ENCODE measurements at places on chromosomes 2 and 18. TPM values are rescaled to one million over a fixed set of nuclear protein-coding genes. Genes with fewer than 3 reads are reported as not detected.

GRCh38 chr18:55385770-55386169 is 202.2 kb downstream of the TCF4 start:
- no peak overlapping the region for H3K27ac ChIP-seq
- no peaks in the 10 kb centered on the region for H3K27me3 ChIP-seq
- DNase-seq, result no peak
- no peaks in the 10 kb centered on the region for H3K36me3 ChIP-seq
- no peaks in the 10 kb centered on the region for H3K4me1 ChIP-seq
- H3K4me3 ChIP-seq, result no peak overlapping the region

DNA sequence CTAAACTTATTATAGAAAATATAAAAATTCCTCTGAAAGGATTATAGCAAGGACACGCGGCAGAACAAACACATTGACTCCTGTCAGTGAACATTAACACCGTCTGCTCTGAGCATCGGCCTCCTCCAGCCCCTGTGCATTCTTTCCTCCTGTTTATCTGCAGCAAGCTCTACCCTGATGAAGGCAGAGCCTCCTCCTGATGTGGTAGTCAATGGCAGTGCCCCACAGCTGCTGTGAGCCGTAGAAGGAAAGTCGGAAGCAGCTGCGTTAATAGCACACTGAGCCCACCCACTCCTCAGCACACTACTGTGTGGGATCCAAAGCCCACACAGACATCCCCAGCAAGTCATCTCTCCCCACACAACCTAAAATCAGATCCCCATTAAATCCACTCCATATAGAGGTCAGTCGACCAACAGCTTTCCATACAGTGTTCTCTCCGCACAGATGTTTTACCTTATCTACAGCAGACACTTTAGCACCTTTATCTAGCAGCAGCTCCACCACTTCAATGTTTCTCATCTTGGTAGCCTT is 41.0 kb downstream of the KIDINS220 start:
- H3K4me3 ChIP-seq, result peak overlapping the region; percentile 23
- peaks cover 14% of the 10 kb centered on the region for H3K36me3 ChIP-seq
- H3K27ac ChIP-seq, result no peak overlapping the region
- DNase-seq, result no peak
- H3K27me3 ChIP-seq, result no peaks in the 10 kb centered on the region
- peaks cover 23% of the 10 kb centered on the region for H3K4me1 ChIP-seq

The AQP12B gene
- total RNA-seq, result not detected

The DSG1 gene
- total RNA-seq, result not detected

GRCh38 chr2:172596776-172597175 is 40.9 kb downstream of the PDK1 start:
- H3K27ac ChIP-seq, result no peak overlapping the region
- H3K4me3 ChIP-seq, result no peak overlapping the region
- peaks cover 23% of the 10 kb centered on the region for H3K36me3 ChIP-seq
- H3K4me1 ChIP-seq, result peaks cover 12% of the 10 kb centered on the region
- H3K27me3 ChIP-seq, result no peaks in the 10 kb centered on the region
- no peak for DNase-seq

DNA sequence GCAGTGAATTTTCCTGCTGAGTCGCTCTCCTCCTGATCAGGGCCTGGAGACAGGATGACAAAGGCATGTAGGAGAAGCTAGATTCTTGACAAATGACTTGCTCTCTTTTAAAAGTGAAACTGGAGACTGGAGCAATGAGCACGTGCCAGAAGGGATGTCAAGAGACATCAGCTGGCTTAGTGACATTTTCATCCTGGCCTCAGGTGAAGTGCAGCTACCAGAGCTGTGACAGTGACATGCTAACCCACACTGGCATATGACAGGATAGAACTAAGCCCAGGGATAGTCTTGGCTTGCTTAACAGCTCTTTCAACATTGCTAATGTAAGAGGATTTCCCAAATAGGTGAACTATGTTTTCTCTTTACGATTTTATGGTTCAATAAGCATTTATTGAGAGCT is 757.5 kb upstream of the DDX18 start:
- H3K27ac ChIP-seq, result no peak overlapping the region
- no peak for DNase-seq
- no peaks in the 10 kb centered on the region for H3K4me1 ChIP-seq
- no peaks in the 10 kb centered on the region for H3K36me3 ChIP-seq
- no peaks in the 10 kb centered on the region for H3K27me3 ChIP-seq
- no peak overlapping the region for H3K4me3 ChIP-seq

- peaks cover 6% of the 10 kb centered on the region for H3K27me3 ChIP-seq
- no peak overlapping the region for H3K27ac ChIP-seq
- H3K36me3 ChIP-seq, result no peaks in the 10 kb centered on the region
Observed at GRCh38 chr2:237262838-237263771, 150.9 kb downstream of the COL6A3 start.

DNA sequence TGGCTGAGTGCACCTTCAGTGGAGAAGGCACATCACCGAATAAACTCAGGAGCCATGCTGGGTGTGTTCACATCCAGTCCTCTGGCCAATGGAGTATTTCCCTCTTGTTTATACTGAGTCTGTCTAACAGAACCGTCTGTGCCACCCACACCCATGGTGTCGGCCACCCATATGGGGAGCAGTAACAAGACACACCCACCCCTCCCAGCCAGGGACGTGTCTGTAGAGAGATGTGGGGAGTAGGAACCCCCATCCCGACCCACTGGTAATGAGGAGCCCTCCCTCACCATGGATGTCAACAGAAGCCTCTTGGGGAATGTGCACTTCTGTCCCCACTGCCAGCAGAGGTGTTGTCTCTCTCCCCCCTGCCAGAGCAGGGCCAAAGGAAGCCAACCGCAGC is 37.1 kb downstream of the KCNG2 start:
- no peaks in the 10 kb centered on the region for H3K4me1 ChIP-seq
- no peak overlapping the region for H3K4me3 ChIP-seq
- H3K27me3 ChIP-seq, result peaks cover 30% of the 10 kb centered on the region
- no peak for DNase-seq
- no peaks in the 10 kb centered on the region for H3K36me3 ChIP-seq

- no peak overlapping the region for H3K27ac ChIP-seq
- H3K27me3 ChIP-seq, result no peaks in the 10 kb centered on the region
- DNase-seq, result no peak
Observed at GRCh38 chr2:159035790-159036411, 67.5 kb downstream of the TANC1 start.

The EFHD1 gene
- 1.8 TPM for total RNA-seq

GRCh38 chr18:42893977-42894376 is 221.5 kb downstream of the RIT2 start:
- H3K27me3 ChIP-seq, result no peaks in the 10 kb centered on the region
- H3K36me3 ChIP-seq, result peaks cover 1% of the 10 kb centered on the region
- H3K4me1 ChIP-seq, result no peaks in the 10 kb centered on the region
- no peak overlapping the region for H3K4me3 ChIP-seq
- H3K27ac ChIP-seq, result no peak overlapping the region

The BOK gene
- not detected for total RNA-seq

DNA sequence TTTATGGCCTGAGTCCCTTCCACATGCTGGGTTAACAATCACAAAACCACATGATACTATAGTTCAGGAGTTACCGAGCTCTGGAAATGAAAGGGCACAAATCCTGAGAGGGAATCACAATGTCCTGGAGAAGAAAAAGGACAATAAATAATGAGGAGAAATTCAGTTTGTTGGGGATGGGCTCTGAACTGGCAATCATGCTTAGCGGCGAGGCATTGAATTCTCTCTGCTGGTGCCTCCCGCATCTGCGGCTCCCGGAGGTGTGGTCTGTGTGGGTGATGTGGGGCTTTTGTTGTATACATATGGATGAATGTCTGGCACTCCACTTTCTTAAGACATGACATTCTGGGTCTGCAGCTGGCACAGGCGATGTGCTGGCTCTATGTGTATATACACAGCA is 46.1 kb downstream of the NRP2 start:
- H3K27me3 ChIP-seq, result no peaks in the 10 kb centered on the region
- H3K27ac ChIP-seq, result no peak overlapping the region
- no peaks in the 10 kb centered on the region for H3K36me3 ChIP-seq
- H3K4me3 ChIP-seq, result no peak overlapping the region

The HRH4 gene
- 0.10 TPM for total RNA-seq

The TNS1 gene
- total RNA-seq, result 0.65 TPM

DNA sequence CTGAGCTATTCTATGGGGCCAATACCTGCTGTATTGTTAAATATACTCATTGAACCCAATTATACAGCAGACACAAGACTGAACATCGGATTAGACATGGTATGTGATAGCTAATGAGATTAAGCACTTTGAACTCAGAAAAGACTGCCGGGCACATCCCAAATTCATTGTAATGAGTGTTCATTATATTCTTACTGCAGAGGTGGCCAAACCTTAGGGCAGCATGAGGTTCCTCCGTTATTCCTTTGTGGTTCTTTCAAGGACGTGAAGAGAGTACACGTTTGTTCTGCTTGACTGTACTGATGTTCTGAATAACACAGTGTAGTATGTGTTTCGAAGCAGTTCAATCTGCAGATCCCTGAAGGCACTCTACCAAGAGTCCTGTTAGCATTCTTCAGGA is 78.4 kb downstream of the KIF5C start:
- H3K27ac ChIP-seq, result no peak overlapping the region
- no peak overlapping the region for H3K4me3 ChIP-seq
- DNase-seq, result no peak
- H3K36me3 ChIP-seq, result peaks cover 4% of the 10 kb centered on the region

The GCG gene
- total RNA-seq, result not detected

- H3K4me3 ChIP-seq, result no peak overlapping the region
- peaks cover 17% of the 10 kb centered on the region for H3K36me3 ChIP-seq
- H3K27me3 ChIP-seq, result no peaks in the 10 kb centered on the region
- DNase-seq, result no peak
- H3K4me1 ChIP-seq, result peaks cover 26% of the 10 kb centered on the region
- H3K27ac ChIP-seq, result no peak overlapping the region
Observed at GRCh38 chr18:75199327-75199726, 9.6 kb downstream of the PTGR3 start.

The UPP2 gene
- total RNA-seq, result not detected

DNA sequence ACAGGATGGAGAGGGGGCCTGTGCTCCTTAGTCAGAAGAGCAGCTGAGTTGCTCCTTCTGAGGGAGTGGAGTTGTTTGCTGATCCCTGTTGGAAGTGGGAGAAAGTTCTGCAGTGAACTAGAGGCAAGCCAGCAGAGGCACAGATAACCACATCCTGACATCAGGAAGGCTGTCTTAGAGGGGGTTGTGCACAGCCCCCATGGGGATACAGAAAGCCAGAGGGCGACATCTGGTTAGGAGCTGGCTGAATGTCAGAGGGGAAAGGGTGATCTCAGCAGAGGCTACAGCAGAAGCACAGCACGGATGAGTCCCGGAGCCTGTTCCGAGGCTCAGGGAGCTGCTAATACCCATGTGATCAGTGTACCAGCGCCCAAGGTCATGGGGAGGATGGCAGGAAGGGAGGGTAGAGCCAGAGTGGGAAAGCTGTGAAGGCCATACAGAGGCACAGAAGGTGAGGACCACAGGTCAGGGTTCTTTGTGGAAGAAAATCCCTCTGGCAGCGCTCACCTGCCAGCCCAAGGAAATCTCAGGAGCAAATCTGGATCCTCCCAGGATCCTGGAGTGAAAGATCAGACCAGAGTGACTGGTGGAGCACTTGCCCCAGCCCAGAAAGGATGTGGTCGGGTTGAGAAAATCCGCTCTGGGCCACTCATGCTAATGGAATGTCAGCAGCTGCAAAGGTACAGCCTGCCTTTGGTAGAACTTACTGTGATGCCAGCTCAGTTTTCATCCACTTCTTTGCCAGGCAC is 111.8 kb downstream of the STPG4 start:
- H3K36me3 ChIP-seq, result peaks cover 8% of the 10 kb centered on the region
- peak overlapping the region; percentile 24 for H3K27ac ChIP-seq
- no peak for DNase-seq
- H3K27me3 ChIP-seq, result no peaks in the 10 kb centered on the region
- H3K4me1 ChIP-seq, result peaks cover 10% of the 10 kb centered on the region

The SELENOI gene
- total RNA-seq, result 38.9 TPM

- DNase-seq, result no peak
- peaks cover 29% of the 10 kb centered on the region for H3K27me3 ChIP-seq
- H3K36me3 ChIP-seq, result no peaks in the 10 kb centered on the region
- no peak overlapping the region for H3K4me3 ChIP-seq
Observed at GRCh38 chr2:235219048-235219447, 267.2 kb downstream of the SH3BP4 start.

DNA sequence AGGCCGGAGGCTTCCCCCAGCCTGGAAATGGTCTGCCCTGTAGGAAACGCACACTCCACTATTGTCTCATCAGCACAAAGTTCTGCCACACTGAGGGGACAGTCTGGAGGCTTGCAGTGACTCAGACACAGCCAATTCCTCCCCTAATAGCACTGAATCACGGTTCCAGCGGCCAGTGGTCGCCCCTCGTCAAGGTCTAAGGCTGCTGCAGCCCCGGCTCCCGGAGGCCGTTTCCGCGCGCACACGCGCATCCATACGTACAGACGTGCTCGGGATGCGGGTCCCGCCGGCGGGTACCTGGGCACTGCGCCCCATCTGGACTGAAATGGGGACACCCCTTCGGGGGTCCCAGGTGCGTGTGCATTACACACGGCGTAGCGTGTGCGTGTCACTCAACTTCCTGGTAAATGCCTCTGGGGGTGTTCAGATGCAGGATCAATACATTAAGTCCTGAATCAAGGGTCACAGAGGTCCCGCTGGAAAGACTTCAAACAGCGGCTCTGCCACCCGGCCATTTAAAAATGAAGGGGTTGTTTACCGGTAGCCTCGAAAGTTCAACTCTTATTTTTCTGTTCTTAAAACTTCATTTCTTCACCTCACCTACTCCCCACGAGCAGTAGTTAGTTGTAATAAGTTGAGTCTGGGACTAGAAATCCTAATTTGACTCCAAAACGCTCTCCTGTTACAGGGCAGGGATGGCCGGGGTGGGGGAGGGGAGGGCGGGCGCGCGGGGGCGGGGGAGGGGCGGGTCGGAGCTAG is 572 bp upstream of the ZNF516 start:
- peaks cover 12% of the 10 kb centered on the region for H3K36me3 ChIP-seq
- peaks cover 26% of the 10 kb centered on the region for H3K4me1 ChIP-seq
- DNase-seq, result peak; percentile 33
- H3K27ac ChIP-seq, result no peak overlapping the region
- peak overlapping the region; percentile 90 for H3K4me3 ChIP-seq
- peaks cover 26% of the 10 kb centered on the region for H3K27me3 ChIP-seq

The OR6B2 gene
- total RNA-seq, result not detected

- DNase-seq, result no peak
- no peak overlapping the region for H3K27ac ChIP-seq
- peaks cover 3% of the 10 kb centered on the region for H3K36me3 ChIP-seq
- H3K4me1 ChIP-seq, result peaks cover 40% of the 10 kb centered on the region
- H3K4me3 ChIP-seq, result no peak overlapping the region
- H3K27me3 ChIP-seq, result no peaks in the 10 kb centered on the region
Observed at GRCh38 chr2:6955511-6956136, 38.4 kb downstream of the RNF144A start.

DNA sequence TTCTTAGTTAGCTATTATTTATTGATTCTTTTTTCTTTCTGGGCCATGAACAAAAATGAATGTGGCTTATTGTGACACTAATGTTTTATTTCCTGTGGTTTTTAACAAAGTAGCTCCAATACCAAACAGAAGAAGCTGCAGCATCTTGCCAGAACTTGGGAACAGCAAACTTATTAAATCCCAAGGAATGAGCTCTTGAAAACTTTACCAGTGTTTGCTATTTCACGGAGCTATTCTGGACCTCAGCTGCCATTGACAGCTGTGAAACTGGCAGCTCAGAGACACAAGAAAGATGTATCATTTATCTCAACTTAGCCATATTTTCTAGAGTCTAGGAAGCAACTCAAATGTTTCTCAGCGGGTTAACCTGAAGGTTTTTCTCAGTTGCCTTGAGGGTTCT is 91.0 kb upstream of the NEUROD1 start:
- no peaks in the 10 kb centered on the region for H3K27me3 ChIP-seq
- H3K27ac ChIP-seq, result no peak overlapping the region
- H3K36me3 ChIP-seq, result no peaks in the 10 kb centered on the region
- H3K4me3 ChIP-seq, result no peak overlapping the region
- DNase-seq, result no peak

The ZSWIM2 gene
- not detected for total RNA-seq
